ENCODE measurements at places on chromosomes 3 and 15.
A peak's percentile ranks its signal among the peaks of the same experiment; 100 is the strongest.

- no peak for DNase-seq
Measured at GRCh38 chr3:62732183-62732904, 142.9 kb downstream of the CADPS start.

DNA sequence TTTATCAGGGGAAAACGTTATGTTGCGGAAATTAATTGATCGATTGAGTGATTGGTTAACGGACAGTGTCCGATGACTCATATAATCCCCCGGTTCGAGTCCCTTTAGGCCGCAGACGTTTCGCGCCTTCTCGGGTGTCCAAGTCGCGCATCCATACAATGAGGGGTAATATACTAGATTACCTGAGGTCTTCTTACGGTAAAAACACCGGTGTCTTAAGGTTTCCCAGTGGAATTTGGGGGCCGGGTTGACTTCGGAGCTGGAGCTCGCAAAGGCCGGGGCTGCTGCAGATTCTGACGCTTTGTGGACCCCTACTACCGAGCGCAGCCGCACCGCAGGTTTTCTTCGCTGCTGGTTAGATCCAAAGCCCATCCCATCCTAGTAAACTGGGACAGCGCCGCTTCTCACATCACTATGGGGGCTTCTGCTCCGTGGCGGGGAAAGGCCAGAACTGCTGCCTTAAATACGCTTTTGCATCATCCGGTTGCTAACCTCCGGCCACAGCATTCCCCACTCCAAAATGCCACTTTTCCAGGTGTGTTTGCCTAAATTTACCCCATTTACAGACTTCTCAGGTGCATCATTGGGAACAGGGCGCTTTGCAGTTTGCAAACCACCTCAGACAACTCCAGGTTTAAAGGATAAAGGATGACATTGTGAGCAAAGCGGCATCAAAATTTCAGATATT lies 858 bp upstream of the SACM1L start:
- no peak for DNase-seq

DNA sequence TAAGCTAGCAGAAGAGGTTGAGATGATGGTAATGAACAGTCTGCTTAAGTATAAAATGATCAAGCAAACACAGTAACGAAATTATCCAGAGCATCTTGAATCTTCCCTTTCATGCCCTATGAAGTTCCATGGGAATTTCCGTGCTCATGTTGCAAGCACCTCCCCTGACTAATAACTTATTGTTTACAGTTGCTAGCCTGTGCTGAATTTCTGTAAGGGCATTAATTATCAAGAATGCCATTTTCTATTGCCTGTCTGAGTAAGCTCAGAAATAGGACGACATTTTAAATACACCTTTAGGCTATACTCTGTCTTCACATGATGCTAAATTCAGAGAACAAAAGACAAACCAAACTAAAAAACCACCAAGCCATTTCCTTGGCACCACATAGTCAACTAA lies 257.5 kb upstream of the LRTM1 start:
- DNase-seq: no peak

- DNase-seq: no peak
Measured at GRCh38 chr15:54564166-54564565, 585.9 kb downstream of the UNC13C start.

GRCh38 chr3:72533591-72534473 lies 314.4 kb downstream of the SHQ1 start:
- DNase-seq: no peak

GRCh38 chr15:74789171-74789631 lies 7.3 kb downstream of the CSK start:
- DNase-seq: no peak

DNA sequence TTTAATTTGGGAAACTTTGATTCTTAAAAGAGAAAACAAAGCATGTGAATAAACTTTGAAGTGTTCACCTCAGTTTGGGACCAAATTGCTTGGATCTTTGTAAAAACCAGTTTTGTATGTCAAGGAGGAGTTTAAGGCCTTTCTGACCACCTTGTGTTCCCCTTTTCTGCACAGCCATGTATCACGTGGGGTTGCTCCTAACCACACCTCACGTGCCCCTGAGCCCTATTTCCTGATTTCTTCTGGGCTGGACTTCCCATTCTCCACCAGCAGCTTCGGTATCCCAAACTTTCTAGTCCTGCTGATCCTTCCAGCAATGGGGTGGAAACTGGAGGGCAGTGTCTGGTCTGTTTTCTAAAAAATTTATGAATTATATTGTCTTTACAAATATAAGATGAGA lies 76.4 kb upstream of the STT3B start:
- no peak for DNase-seq

- no peak for DNase-seq
Measured at GRCh38 chr15:100601617-100602063, 344 bp downstream of the LINS1 start.

DNA sequence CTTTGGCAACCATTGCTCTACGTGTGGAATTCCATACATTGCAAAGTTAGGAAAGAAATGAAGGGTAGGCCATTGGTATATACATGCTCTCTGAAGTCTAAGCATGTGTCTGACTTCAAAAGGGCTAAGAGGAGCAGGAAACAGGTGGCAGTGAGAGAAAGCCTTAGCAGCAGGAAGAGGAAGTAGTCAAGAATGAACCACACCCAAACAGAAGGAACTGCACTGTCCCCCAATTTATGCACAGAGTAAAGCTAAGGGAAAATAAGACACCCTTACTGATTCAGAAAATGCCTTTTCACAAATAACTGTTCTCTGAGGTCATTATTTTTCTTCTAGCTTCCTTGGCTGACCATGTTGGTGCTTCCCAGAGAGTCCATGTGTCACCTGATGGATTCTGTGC lies 575.4 kb downstream of the NTRK3 start:
- DNase-seq: peak; percentile 2

DNA sequence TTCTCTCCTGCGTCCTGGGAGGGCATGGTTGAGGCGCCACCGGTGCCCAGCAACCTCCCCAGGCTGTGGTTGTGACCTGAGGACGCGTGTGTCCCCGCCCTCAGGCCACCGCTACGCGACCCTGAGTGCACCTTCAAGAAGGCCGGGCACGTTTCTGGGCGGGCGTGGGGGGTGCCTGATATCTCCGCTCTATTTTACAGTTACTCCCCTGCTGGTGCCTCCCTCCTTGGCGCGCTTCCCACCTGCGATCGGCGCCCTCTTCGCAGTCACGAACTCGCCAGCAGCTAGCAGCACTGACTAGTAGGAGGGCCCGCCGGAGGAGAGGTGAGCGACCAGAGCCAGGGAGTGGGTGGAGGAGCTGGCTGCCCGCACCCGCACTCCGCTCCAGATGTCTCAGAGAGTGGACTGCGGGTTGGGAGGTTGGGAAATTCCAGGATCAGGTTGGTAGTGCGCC lies 43.2 kb upstream of the POLG start:
- no peak for DNase-seq

- no peak for DNase-seq
Measured at GRCh38 chr15:98690272-98690950, 42.1 kb downstream of the IGF1R start.

DNA sequence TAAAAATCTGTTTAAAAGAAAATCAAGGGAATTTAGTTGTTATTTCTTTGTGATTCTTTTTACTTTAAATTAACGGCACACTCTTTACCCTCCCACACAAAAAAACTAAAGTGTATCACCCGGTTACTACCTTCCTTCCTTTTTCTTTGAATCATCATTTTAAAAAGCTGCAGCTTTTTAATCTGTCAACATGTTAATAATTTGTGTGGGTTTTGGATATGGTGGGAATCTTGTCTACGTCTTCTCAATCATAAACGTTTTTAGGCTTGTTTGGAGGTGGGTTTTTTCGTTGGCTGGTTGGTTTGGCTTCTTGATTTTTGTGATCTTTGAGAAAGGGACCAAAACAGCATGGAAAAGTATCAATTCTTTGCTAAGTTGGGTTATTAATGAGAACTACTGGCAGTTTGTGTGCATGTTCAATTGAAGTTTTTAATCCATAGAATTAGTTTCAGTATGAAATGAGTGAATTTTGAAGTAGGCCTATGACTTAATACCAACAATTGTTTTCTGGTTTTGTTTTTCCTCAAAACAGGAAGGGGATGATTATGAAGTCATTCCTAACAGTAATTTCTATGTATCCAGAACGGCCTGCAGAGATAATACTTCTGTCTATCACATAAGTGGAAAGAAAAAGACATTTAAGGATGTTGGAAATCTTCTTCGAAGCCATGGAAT lies 4.5 kb downstream of the SMC4 start:
- DNase-seq: no peak

DNA sequence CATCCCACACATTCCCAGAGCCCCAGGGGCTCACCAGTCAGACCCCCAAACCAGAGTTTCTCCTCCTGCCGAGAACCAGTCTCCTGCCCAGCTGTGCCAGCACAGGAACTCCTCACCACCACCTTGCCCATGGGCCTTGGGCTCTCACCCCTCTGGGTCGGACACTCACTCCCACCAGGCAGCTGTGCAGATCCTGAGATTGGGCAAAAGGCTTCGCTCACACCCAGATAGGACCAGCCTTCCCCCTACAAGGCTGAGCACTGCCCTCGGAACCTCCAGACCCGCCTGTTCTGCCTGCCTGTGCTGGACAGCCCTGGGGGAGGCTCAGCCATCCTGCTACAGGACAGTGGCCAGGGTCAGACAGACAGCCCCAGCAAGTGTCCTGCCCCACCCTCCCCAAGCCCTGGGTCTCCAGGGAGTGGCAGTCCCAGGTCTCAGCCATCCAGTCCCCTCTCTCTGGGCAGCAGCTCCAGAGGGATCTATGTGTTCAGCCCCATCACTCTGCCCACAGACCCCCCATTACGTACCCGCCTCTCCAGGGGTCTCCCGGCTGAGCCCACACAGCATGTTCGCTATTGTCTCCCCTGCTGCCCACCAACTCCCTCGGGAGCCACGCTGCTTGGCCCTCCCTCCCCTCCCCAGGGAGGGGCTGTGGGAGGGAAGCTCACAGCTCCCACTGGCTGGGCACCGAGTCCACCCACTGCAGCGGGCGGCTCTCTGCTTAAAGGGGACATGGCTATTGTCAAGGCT lies at the start of gene GRIP2:
TSS of gene GRIP2 (minus strand) at position 601 of the 750 bp plus-strand sequence. CDS start at position 567, 34 bp downstream.
- DNase-seq: no peak

DNA sequence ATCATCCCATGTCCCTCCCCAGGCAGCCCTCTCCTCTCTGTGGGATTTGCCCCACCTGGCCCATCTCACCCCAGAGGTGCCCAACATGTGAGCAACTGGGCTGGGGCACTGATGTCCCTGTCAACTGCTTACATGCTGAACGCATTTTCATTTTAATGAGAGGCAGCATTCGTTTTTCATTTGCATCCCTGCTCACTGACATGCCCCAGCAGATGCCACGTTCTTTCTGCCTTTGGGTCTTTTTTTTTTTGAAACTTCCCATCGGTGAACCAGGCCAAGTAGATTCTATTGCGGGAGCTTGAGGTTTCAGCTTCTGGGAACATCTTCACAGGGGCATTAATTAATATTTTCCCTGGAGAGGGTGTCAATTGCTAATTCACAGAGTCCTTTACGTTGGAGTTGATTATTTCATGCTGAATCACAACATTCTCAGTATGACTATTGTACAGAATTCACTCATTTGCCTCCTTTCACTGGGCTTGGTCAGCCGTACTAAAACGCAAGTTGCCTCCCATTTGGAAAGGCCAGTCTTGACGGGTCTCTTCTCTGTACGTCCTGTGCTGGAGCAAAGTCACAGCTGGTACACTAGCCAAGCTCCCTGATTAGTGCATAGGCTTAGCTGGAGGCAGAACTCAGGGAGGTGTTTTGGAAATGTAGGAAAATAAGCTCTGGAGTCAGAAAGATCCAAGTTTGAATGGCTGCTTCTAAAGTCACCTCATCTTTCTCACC lies 69.8 kb downstream of the CHRNA7 start:
- no peak for DNase-seq

DNA sequence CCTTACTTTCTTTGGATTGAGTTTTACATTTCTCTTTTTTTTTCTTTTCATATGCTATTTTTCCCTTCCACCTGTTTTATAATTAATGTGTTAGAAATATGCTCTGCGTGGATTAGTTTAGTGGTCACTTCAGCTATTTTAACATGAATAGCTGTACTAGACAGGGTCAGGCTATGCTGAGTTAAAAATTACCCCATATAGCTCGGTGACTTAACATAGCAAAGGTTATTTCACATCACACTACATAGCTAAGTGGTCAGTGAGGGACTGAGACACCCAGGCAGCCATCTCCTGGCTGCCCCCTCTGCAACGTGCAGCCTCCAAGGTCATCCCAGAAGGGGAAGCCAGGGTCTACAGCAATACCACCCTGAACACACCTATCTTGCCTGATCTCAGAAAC lies 46.9 kb upstream of the KIF23 start:
- no peak for DNase-seq

GRCh38 chr3:56980798-56981390 lies 79.6 kb upstream of the SPATA12 start:
- DNase-seq: no peak

- DNase-seq: no peak
Measured at GRCh38 chr3:195752546-195753331, 32.0 kb downstream of the MUC20 start.

DNA sequence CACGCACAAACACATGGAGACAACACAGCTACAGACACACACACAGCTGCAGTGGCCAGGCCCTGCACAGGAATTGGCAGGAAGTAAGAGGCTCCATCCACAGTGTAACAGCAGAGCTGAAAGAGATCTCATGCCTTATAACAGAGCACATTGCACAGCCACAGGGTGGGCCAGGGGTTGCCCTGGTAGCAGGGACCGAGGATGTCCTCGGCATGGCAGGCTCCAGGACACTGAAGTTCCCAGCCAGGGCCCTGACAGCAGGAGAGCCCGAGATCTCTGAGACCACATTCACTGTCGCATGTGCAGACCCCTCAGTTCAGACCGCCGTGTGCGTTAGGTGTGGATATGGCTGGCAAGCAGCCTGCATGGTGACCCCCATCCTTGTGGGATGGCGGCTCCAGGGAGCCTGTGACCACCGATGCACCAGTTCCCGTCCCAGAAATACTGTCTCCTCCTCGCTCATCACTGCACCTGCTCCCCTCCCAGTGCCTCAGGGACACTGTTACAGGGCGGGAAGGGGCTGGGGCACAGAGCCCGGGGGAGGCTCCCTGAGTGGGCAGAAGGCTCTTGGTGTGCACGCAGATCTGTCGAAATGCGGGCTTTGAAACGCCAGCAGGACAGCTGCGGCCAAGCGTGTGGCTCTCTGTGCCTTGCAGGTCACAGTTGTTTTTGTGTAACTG lies 1.5 kb upstream of the OCA2 start:
- no peak for DNase-seq

DNA sequence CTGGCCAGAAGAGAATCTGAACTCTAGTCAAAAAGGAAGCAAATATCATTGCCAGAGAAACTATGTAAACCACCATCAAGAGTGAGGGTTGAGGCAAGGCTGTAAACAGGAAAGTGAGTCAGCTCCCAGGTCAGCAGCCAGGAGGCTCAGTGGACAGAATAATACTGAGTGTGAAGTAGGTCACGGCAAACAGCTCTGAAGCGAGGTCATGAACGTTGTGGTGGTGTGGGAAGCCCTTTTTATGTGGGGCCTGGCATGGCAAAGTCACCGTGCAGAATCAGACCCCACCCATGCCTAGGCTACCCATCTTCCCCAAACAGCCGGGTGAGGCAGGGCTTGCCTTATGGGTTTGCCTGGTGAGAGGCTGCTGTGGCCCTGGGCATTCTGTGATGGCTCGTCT lies 43.9 kb downstream of the THBS1 start:
- peak; percentile 85 for DNase-seq

DNA sequence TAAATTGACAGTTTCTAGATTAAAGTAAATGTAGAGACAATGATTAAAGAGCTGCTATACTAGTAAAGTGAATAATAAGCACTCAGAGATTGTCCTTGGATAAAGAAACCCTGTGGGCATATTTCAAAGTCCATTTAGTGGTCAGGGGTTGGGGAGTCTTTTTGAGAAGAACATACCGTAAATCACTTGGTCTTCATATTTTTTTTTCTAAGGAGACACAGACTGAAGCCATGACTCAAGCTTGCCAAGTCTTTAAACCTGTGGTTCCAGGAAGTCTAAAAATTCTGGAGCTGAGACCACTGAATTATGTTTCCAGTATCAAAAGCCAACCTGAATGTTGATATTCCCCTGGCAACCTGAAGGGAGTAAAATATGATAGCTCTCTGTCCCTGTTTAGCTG lies 171.0 kb downstream of the TPRG1 start:
- no peak for DNase-seq
